ENCODE measurements at places on chromosomes 12 and 14.

DNA sequence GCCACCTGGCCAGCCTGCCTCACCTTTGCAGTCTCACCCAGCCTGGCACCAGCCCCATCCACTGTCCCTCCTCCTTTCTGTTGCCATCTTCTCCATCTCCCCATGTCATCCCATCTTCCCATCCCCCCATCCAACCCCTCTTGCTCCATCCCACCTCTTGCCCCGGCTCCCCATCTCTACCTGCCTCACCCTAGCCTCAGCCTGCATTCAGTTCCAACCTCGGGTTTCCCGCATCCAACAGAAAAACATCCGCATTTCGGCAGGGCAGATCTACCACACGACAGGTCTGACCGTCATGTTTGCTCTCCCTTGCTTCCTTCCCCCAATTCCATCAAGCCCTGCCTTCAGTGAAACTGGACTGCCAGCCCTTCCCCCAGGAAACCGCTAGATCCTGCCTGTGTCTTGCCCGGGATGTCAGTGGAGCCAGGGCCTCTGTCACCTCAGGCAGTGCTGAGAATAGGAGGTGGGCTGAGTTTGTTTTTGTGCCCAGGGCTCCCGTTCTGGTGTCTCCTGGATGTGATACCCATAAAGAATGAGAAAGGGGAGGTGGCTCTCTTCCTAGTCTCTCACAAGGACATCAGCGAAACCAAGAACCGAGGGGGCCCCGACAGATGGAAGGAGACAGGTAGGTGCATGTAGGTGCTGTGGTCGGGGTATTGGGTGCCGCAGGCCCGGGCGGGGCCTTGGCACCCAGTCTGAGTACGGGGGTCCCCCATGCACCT is 2.5 kb downstream of the KCNH3 start:
- DNase-seq, result no peak

GRCh38 chr12:91947459-91947858 is 198.2 kb downstream of the BTG1 start:
- DNase-seq, result no peak

DNA sequence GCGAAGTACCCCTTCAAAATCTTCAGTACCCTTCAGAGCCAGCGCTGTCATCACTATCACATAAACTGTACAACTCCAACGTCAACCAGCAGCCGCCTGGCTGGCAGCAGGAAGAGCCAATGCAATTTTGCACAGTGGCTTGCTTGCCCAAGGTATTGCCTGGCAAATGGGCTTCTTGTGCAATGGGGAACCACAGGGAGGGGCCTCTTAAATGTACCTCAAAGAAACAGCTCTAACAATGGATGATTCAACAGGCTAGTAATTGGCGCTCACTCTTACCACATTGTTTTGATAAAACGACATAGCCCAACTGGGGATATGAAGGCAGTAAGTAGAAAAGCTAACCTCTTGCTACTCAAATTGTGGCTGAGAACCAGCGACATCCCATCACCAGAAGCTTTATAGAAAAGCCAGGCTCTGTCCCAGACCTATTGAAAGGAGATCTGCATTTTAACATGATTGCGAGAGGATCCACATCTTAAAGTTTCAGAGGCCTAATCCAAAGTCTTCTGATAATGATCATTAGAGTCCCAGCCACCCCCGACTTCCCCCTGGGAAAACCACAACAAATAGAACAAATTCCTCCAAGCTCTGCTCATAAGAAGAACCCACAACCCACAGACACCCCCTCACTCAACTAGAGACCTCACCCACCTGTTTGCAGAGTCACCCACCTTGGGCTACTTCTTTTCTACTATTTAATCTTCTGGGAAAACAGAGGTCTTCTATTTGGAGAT is 125.3 kb upstream of the HIF1A start:
- no peak for DNase-seq

GRCh38 chr12:50569876-50570275 is 65.1 kb downstream of the DIP2B start:
- no peak for DNase-seq

DNA sequence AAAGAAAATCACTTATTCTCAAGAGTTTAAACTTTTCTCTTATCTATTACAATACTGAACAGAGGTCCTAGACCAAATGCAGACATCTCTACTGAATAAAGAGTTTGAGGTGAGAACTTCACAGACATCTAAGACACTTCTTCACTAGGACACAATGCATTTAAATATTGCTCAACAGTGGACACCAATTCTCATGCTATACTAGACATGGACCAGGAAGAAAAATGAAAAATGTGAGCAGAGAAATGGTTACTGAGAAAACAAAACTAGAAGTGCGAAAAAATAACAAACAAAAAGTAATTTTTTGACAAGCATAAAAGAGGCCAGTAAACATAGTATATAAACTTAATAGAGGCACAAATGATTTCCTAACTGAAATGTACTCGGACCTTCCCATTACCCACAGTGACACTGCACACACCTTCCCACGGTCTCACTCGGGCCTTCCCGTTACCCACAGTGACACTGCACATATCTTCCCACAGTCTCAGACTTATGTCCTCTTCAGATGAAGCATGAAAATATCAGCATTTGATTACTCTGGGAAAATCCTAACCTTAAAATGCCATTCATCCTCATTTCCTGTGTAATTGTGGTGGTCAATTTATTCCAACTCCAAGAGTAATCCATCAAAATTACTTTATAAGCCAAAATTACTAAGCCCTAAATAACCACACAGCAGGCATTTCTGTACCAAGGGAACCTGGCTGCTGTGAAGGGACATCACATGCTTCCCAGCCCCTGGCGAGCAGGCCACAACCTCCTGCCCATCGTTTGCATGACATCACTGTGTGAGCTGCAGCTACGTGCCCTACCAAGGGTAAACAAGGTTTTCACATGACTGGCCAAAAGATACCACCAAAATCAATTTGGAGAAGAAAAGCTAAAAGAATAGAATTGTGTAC is 6.4 kb downstream of the SLC15A4 start:
- no peak for DNase-seq

DNA sequence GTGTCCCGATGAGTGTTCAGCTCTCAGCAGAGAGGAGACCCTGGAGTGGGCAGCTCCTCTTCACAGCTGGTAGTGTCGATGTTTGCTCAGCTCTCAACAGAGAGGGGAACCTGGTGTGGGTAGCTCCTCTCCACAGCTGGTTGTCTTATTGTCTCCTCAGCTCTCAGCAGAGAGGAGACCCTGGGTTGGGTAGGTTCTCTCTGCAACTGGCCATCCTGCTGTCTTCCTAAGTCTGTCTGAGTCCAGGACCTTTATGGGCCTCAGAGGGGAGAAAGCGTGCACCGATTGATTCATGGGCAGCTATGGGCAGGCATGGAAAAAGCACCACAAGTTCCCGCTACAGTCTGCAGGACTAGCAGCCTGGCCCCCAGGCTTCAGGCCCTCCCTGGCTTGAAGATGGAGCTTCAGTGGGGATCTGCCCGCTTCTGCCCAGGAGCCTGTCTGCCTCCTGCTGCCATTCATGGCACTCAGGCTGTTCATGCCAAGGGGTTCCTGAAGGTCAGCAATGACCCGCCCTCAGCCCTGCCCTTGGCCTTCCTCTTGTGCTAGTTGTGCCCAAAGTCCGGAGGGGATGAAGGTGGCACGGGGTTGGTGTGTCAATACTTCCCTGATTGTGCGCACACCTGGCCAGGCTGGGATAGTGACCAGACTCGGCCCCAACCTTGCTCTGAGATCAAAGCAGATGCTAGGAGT is 224.2 kb downstream of the KCNC2 start:
- DNase-seq, result no peak

DNA sequence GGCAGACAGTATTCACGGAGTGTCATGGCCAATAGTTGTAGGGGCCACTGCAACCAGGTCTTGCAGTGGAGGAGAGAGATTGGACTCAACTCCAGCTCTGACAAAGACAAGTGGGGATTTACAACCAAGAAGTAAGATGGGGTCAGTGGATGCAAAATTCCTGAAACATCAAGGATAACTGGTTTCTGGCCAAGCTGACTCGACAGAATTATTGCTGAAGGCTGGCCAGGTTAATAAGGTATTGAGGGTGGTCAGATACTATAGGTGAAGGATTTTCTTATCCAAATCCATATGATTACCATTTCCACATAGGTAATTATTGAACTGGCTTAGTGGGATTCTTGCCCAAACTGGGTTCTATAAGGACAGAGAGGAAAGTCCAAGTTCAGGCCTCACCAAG is 64.9 kb upstream of the FOXG1 start:
- no peak for DNase-seq

DNA sequence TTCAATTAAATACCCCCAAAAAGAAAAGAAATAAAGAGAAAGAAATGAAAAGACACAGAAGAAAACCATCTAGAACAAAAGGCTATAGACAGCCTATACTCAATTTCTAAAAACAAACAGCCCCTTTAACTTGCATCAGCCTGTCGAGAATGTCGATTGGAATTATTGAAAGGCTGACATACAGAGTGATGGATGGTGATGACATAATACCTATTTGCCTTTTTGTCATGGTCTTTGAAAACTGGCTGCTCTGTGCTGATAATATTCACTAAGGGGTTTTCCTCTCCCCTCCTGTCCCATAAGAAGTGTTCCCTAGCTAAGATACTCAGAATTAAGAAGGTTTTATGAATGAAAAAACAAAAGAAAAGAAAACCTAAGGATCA is 393.7 kb downstream of the SOX5 start:
- no peak for DNase-seq

DNA sequence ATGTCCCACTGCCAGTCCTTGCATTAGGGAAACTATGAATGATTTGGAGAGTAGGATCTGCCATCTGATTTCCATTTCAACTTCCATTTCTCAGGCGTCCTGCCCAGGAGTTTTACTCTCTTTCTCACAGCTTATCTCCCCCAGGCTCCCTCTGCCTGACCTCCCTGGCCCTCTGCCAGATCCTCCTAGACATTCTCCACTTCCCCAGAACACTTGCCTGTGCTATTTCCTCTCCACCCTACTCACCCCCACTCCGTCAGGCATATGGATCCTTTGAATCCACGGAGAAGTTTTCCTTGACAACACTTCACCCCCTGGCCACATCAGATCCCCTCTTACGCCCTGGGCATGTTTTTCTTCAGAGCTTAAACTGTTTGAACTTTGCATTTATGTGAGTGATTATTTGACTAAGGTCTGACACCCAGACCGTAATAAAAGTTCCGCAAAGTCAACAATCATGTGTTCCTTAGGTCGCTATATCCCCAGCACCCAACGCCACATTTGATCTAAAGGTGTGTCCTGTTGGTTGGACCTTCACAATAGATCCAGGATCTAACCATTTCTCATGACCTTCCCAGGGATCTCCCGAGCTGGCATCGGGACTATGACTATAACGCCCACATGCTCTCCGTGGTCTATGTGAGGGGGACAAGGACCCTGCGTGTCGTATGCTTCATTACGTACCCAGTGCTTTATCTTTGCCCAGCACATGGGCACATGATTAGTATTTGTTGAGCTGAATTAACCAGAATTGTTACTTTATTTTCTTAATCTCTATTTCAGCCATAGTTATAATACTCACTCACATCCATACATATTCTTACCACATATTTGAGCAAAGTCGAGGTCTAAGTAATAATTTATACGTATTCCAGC is 255.8 kb upstream of the FOXN3 start:
- no peak for DNase-seq

GRCh38 chr14:93528884-93529558 is 98.3 kb downstream of the UNC79 start:
- no peak for DNase-seq

GRCh38 chr14:106845286-106846087 is 1319.1 kb downstream of the TMEM121 start:
- peak; percentile 25 for DNase-seq

- no peak for DNase-seq
These were observed 1.6 kb downstream of the ZFC3H1 start for GRCh38 chr12:71661977-71662530.

- no peak for DNase-seq
These were observed 1.4 kb downstream of the SUSD6 start for GRCh38 chr14:69612783-69613130.

GRCh38 chr12:63862187-63862968 is 17.9 kb downstream of the SRGAP1 start:
- DNase-seq, result no peak

GRCh38 chr14:54490445-54491175 is 1.8 kb upstream of the GMFB start:
- DNase-seq, result no peak

DNA sequence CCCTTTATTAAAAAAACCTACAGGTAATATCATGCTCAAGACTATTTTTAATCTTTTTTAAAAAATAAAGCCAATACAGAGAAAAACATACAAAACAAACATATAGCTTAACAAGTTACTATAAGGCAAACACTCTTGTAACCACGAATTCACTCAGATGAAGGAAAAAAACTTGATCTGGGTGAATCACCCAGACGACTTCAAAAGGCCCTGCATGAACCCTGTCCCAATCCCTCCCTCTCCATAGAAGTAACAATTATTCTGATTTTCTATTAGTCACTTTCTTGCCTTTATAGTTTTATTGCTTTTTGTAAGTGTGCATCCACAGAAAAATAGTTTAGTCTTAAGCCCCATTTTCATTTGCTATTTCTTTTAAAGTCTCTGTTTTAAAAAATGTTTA is 72.6 kb downstream of the LRP6 start:
- no peak for DNase-seq

- no peak for DNase-seq
These were observed 274.0 kb downstream of the SLC15A4 start for GRCh38 chr12:128549601-128550218.

GRCh38 chr12:122079532-122080081 is 1.1 kb downstream of the MLXIP start:
- no peak for DNase-seq

DNA sequence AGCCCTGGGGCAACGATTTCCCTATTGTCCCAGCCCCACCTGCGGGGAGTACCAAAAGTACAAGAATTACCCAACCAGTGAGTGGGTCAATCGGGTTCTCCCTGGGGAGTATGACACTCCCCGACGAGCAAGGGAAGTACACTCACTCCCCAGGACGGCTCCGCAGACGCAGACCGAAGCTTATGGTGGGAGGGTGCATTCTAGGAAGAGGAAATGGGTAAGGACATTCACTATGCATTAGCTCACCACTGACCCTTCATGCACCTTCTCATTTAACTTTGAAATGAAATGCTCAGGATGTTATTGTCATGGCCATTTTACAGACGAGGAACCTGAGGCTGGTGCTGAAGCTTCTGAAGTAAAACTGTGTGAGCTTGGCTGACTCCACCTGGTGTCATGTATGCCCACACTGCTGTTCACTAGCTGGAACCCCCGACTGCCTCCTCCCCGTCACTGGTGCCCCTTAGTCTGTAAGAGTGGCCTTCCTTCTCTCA is 45.8 kb upstream of the TMED10 start:
- DNase-seq, result no peak

DNA sequence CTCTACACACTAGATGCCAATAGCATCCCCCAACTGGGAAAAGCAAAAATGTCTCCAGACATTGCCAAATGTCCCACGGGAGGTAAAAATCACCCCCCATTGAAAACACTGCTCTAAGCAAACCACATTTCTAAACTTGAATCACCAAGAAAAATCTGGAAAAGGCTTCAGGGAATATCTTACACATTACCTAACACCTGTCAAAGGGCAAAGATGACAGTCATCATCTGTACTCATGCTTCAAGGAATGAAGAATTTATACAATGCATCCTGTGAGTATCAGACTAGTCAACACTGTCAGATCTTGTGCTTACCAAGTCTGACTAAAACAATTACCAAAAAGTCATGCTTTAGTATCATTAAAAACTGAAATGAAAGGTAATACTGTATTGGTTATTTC is 161.6 kb upstream of the SOX5 start:
- no peak for DNase-seq
